ENCODE measurements at places on chromosomes 4 and X. TPM values are rescaled to one million over a fixed set of nuclear protein-coding genes. Genes with fewer than 3 reads are reported as not detected.

GRCh38 chr4:116395408-116395807 lies 690.0 kb downstream of the TRAM1L1 start:
- DNase-seq, result no peak

- peak; percentile 67 for DNase-seq
Measured at GRCh38 chrX:48045410-48046311, 25.8 kb downstream of the ZNF630 start.

DNA sequence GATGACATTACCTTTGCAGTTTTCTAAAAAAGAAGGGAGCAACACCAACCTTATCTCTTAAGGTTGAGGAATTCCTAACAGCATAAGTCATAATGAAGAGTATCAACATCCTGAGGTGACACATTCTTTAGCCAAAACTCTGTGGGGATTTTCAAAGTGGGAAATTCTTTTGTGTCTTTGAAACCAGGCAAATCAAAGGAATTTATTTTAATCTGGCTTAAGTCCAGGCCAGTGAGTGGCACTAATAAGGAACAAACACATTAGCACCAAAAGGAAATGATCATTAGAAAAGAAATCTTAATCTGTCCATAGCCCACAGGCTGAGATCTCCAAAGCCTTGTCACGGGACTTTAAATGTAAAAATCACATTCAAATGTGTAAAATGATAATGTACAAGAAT lies 110.1 kb downstream of the LARP7 start:
- no peak for DNase-seq

DNA sequence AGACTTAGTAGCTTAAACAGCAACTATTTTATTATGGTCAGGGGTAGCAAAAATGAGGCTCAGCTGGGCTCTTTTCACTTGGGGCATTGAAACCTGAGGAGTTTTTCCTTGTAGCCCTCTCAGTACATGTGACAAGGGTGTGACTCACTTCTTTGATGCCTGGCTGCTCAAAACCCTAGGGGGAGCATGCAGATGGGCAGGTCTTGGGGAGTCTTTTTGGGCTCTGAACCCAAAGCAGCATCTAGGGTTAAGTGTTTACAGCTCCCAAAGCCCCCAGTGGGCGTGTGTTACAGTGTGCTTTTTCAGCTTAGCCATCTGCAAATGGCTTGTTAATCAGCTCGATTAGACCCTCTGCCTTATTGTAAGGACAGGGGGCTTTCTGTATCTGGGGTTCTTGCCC lies 1752.7 kb downstream of the PCDH7 start:
- DNase-seq, result no peak

GRCh38 chrX:71111141-71111843 lies at the start of gene IL2RG:
Gene IL2RG, minus strand, starts transcription at chrX:71111577. Its CDS starts 38 bp downstream, at chrX:71111539.
- DNase-seq, result peak; percentile 23

GRCh38 chr4:52358366-52358765 lies 300.7 kb downstream of the USP46 start:
- DNase-seq, result no peak

DNA sequence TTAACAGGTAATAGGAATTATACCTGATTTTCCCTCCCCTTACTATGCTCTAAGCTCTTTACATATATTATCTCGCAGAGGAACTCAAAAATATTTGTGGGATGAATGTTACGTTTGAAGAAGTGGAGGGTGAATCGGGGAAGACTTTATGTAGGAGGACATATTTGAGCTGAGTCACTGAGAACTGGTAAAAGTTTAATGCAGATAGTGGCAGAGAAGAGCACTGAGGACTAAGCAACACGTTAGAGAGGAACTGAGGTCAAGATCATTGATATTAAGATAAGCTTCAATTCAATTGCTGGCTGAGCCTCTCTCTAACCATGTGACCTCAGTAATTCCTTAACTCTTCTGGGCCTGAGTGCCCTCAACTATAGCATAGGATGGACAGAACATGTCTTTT lies 26.4 kb upstream of the ELOVL6 start:
- no peak for DNase-seq

DNA sequence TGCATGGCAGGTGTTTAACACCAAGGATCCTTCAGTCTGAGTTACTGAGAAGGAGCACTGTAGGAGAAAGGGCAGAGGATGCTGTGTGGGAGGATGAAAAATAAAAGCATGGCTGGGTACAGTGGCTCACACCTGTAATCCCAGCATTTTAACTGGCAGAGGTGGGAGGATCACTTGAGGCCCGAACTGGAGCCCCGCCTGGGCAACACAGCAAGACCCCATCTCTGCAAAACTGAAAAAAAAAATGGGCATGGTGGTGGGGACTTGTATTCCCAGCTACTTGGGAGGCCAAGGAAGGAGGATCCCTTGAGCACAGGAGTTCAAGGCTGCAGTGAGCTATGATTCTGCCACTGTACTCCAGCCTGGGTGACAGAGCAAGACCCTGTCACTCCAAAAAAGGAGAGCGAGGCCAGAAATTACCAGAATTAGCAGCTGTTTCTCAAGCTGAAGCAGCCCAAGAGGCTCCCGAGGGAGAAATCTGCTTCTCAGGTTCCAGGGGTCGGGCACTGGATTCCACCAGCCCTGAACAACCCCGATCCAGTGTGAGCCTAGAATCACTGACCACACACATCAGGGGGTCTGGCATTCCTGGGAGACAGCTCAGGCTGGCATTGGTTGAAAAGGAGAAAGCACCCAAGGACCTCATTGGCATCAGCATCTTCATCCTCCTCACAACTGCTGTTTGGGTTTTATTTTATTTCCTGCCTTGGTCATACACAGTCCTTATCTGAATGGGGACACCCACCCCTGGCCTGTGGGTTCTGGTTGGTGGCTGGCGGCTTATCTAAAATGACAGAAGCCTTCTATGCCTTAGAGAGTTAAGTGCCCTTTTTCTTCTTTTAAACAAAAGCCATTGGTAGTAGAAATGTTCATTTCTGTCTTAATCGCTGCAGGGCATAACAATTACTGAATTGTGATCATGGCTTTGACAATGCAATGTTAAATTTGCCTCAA lies 66.3 kb upstream of the TRIM2 start:
- DNase-seq, result no peak

- DNase-seq, result no peak
Measured at GRCh38 chrX:6770936-6771335, 236.0 kb upstream of the VCX3A start.

- DNase-seq, result no peak
Measured at GRCh38 chr4:25343671-25344070, 31.1 kb downstream of the ZCCHC4 start.

DNA sequence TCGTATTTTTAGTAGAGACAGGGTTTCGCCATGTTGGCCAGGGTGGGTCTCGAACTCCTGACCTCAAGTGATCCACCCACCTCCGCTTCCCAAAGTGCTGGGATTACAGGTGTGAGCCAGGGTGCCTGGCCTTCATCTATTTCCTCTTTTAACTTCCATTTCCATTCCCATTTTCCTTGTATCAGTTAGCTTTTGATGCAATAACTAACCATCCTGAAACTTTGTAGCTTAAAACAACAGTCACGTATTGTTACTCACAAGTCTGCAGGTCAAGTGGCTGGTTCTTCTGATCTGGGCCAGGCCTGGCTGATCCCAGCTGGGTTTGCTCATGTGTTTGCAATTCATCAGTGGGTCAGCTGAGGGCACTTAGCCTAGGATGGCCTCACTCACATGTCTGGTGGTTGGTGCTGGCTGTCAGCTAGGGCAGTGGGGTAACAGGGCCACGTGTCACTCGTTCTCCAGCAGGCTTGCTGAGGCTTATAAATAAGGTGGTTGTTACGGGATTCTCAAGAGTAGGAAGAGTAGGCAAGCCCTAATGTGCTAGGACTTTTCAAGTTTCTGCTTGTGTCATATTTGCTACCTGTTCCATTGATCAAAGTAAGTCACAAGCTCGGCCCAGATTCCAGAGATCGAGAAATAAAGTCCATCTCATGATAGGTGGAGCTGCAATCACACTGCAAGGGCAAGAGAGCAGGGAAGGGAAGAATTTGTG lies 88.2 kb downstream of the SOWAHB start:
- peak; percentile 59 for DNase-seq

DNA sequence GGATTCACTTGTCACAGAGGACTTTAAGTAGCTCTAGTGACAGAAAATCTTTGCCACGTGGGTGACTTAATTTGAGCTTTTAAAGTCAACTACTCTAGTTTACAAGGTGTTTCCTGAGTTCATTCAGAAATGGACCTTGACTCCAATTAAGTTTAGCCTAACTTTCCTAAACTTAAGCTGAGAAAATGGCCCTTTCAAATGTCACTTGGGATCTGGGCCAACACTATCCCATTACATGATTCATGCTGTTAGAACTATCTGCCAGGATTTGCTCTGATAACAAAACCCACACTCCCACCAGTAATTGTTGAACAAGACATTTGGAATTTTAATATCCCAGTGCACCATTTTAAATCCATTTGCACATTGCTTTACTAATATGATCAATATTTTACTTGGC lies 40.8 kb downstream of the C4orf46 start:
- DNase-seq, result peak; percentile 76

The CCKAR gene
- not detected for total RNA-seq

The ABHD18 gene
- 4.5 TPM for total RNA-seq

The ZIC3 gene
- not detected for total RNA-seq

Data from myocyte (in vitro differentiated cells).